Activated CD8-positive, alpha-beta memory T cell treated with anti-CD3 and anti-CD28 coated beads for 4 hours (primary cell): ENCODE measurements at places on chromosomes 1 and 21.

DNA sequence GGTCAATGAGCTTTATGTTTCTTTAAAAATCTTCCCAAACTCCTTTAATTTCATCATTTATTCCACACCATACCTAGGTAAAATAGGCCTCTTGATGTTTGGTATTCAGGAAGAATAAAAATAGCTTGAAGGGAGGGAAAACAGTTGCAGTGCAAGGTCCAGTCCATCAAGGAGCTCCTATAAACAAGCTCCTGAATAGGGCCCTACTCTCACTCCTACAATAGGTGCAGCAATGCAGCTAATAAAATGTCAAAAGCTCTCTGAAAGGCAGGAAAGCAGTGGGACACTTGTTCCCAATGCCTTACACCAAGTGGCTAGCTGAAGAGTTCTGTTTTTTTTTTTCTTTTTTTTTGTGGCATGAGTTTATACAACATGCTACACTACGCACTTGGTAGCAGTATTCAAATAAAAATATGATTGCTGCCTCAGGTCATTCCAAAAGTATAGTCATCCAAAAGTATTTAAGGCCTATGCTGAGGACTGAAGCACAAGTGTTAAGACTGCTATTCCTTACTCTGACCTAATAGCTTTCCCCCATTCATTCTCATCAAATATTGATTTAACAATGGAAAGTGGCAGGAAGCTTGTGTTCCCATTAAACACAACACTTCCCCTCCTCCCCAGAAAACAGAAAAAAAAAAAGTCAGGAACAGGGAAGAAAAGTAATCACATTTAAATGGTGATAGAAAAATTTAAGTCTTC lies 9.8 kb downstream of the TEX38 start:
- no peak for DNase-seq

- no peak for DNase-seq
Observed at GRCh38 chr1:78834201-78834741, 172.3 kb downstream of the ADGRL4 start.

DNA sequence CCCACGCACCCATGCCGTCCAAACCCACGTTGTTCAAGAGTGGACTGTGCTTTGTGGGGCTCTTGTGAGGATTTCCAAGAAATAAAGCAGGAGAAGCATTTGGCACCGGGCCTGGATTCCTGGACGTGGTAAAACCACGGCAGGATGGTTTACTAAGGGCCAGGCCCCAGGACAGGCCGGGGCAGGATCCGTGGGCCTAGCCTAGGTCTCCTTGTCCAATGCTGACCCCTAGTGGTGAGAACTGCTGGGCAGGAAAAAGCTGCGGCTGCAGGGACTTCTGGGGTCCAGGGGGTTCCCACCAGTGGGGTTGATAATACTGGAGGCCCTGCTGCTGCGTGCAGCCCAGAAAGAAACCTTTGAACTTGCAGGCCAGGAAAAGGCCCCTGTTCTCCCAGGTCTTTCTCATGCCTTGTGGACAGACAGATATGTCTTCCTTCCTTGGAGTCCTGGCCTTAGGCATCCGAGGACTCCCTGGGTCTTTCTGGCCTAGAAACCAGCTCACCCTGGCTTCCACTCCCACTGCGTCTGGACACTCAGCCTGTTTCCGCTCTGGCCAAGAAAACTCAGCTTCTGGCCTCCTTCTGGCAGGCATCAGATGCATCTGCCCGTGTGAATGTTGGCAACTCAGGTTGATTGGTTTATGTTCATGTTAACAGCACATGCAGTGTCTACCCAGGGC lies 106.9 kb upstream of the TMEM51 start:
- DNase-seq, result no peak

DNA sequence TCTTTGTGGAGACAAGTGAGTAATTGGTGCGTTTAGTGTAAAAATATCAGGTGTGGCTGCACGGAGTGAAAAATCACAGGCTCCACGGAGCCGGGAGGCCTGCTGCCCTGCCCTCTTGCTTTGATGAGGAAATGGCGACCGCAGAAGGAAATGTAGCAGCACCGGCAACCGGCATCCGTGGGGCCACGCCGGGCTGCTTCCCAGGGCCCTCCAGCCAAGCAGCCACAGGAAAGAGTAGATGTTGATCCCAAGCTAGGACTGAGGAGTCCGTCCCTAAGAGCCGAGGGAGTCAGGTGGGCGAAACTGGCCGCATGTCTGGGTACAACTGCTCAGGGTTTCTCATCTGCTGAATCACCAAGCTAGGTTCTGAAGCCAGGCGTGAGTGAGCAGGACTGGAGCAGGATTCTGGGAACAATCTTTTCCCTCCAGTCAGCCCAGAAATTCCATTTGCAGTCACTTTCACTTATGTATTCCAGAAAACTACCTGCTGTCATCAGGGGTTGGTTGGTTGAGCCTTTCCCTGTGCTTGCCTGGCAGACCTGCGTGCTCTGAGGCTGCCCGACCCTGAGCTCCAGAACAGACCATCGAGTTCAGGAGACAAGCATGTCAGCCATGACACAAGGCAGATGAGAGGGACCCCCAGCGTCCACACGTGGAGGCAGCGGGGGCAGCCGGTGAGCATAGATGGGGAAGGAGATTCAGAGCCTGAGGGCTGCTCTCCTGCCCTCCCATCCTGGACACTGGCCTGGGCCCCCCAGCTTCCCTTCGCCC lies 5.8 kb upstream of the ITGB2 start:
- no peak for DNase-seq

DNA sequence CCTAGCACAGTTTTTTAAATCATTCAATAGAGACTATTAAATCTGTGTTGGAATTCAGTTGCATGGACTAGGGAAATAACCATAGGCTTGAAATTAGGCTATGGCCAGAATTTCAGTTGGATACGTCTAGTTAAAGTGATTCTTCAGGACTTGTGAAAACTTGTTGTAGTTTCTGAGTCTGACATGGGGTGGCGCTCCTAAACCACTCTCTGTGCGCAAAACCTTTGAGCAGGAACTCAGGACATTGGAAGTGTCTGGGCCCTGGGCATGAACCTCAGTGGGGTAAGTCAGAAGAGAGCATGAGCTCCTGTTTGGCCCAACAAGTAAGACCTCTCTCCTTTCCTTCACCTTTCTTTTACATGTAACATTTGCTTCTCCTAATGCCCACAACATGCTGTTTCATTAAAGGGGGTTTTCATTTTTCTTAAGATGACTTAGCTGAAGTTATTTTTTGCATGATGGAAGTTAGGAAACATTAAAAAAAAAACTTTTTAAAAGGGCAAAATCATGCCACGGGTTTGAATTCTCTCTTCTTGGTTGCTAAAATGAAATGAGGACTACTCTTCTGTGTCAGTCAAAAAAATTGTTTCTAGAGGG lies 17.1 kb upstream of the CCDC190 start:
- DNase-seq, result no peak

DNA sequence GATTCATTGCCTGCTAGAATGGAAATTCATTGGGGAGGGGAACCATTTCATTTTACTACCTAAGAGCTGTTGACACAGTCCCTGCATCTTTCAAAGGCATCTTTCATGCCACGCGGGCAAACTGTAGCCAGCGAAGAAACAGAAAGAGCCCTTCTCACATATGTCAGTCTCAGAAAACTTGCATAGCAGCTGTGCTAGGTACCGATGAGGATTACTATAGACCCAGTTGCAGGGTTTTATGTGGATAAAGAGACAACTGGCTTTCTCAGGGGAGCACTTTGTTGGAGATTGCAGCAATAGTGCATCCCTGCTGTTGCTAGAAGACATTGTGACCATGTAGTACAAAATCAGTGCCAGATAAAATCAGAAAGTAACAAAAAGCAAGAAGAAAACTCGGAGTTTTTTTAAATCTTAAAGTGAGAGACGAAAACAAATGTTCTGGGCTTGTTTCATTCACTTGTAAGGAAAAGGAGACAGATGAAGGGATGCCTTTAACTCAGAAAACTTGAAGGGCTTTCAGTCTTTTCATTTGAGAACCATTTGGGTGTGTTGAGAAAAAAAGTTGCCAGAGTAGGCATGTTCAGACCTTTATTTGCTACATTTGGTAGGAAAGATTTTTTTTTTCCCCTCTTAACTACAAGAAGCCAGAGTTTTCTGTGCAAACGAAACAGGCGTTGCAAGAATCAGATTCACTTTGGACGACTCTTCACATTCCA lies 804.1 kb downstream of the USP25 start:
- no peak for DNase-seq
